Stimulated activated CD8-positive, alpha-beta memory T cell treated with anti-CD3 and anti-CD28 coated beads, Interleukin-7, amount 100 ng/mL, for 1 hour (primary cell): ENCODE measurements at places on chromosomes 11 and 22.

- no peak for DNase-seq
Measured at GRCh38 chr11:9001736-9002135, 2.1 kb downstream of the NRIP3 start.

DNA sequence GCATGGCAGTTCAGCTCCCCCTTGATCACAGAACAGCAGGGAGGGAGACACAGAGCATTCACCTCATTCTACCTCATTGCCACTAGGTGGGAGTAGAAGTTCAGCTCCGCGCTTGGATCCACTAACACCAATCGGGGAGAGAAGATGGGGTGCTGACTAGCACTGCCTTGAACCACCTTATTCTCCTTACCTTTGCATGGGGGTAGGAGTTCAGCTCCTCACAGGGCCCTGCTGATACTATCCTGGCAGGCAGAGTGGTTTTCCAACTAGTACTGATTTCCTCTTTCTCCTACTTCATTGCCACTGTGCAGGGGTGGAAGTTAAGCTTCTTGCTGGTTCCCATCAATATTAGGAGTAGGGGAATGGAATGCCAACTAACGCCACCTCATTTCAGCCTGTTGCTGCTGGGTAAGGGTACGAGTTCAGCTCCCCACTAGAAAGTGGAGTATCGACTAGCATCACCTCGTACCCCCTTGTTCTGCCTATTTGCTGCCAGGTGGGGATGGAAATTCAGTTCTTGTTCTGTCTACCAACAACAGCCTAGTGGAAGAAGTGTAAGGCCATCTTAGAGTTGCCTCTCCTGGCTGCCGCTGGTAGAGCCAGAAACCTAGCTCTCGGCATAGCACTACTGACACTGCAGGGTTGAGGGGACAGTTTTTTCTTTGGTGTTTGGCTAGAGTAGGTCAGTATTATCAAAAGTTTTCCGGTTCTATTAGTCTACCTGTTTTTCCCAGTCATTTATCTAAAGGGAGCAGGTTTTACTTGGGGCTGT lies 550.9 kb upstream of the CCDC90B start:
- no peak for DNase-seq

DNA sequence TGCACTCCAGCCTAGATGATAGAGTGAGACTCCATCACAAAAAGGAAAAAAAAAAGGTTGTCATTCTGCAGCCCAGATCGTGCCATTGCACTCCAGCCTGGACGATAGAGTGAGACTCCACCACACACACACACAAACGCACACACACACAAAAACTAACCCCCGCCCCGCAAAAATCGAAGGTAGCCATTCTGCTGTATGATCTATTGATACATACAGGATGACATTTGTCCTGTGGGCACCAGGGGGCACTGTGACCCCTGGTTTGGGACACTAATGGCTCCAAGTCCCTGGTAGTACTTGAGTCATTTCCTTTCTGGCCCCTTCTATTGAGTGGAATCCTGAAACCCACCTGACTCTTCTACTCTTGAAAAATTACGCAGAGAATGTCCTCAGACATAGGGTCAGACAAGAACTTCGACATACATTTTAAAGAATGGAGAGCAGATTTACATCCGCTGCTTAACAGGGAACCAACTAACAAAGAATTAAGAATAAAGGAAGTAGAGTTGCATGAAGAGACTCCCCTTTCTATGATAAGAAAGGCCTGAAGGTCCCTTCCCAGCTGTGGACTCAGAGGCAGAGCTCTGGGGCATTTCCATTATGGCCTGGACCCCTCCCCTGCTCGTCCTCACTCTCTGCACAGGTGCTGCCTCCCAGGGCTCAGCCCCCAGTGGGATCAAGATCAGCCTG lies 35.0 kb upstream of the PRAME start:
- DNase-seq: peak; percentile 32

GRCh38 chr11:128917144-128917724 lies 25.4 kb downstream of the TP53AIP1 start:
- no peak for DNase-seq

- no peak for DNase-seq
Measured at GRCh38 chr11:35418282-35419183, 825 bp downstream of the SLC1A2 start.

DNA sequence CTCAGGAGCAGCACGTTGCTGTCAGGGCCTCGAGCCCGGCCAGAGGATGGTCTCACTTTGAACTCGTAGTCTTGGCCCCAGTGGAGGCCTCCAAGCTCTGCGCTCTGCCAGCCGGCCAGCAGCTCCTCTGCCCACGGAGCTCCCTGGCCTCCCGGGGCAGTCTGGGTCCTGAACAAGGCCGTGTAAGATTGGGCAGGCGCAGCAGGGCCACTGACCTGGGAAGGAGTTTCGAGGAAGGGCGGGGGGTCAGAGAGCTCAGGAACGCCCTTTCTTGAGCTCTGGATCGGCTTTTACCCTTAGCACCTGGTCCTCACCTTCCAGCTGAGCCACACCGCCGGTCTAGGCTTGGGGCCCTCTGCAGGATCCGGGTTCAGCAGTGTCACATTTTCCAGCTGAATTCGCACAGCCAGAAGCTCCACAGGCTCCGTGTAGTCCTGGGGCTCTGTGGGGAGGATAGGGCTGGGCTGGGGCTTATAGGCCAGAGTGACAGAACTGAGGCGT lies 2.1 kb downstream of the ROBO4 start:
- DNase-seq: no peak

- no peak for DNase-seq
Measured at GRCh38 chr11:93654226-93654625, 7.3 kb upstream of the CEP295 start.

DNA sequence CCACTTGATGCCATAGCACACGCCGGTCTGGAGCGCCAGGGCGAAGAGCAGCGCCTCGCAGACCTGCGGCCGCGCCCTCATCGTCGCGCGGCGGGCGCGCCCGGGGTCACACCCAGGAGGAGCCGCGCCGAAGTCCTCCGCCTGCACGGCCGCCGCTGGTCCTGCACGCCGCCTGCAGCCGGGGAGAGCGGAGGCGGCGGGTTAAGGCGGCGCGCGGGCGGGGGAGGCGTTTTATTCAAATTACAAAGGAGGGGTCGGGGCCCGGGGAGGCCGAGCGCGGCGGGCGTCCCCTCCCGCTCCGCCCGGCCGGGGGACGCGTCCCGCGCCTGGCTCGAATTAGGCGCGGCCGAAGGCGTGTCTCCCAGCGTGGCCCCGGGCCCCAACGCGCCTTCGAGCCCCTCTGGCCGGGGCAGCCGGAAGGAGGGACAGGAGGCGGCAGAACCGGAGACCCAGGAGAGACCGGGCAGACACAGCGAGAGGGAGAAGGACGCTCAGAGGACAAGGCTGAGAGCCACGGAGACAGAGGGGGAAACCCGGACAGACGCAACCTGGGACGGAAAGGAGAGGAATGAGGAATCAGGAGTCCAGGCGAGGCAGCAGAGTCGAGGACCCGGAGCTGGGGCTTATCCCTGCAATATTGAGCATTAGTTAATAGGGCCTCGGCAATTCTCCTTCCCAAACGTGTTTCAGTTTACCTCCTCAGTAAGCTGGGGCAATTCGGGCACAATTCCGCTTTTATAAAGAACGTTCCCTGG lies at the start of gene WNT11:
TSS of gene WNT11 (minus strand) at position 176 of the 755 bp plus-strand sequence. CDS start at position 81, 95 bp downstream.
- DNase-seq: no peak

DNA sequence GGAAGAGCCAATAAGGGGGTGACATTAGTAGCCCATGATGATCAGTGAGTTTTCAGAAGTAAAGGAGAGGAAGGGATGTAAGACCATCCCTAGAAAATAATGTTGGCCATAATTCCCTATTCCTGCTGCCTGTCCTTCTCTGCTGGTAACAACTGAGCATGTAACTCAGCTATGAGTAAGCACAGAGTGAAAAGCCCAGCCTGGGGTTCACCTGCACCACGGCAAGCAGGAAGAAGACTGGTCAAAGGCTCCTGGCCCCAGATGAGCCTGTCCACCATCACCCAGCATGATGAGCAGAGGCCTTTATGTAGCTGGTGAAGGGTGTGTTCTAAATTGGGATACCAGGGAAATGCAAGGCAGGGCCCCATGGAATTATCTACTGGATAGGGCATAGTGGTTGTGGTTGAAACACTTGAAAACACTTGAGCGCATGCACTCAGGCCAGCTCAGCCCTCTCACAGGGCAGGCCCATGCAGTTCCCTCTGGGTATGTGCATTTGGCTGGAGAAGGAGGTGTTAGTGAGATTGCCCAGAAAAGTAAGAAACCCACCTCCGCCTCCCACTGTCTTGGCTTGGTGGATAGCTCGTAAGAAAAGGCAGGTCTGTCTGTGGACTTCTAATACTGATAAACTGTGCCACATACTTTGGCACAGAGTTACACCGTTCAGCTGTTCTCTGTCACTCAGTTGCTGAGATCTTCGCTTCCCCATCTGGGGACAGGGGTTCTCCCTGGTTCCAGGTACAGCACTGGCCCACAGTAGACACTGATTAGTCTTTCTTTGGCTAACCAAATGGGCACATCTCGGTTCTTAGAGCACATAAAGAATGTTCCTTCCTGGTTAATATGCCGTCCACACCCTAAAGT lies 86.8 kb downstream of the AMOTL1 start:
- DNase-seq: no peak

GRCh38 chr11:72924568-72925190 lies 110.5 kb downstream of the ATG16L2 start:
- DNase-seq: no peak

DNA sequence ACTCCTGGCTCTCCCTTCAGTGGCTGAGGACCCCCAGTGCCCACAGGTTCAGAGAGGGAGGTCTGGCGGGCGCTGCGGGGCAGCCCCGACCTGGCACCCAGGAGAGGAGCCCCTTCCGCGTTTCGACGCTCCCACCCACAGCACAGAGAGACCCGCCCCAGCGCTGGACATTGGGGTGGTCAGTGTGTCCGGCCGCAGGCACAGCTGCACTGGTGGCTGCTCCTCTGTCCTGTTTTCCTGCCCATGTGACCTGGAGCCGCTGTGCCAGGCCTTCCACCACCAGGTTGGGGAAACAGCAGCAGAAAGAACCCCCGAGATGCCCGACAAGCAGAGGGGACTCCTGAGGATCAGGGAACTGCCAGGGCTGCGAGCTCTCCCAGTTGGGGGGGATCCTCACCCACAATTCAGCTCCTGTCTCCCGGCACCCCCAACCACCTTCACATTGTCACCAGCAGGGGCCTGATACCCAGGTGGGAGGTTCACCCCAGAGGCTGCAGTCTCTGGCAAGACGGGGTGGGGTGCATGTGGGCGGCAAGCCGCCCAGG lies 13.6 kb downstream of the KRTAP5-5 start:
- DNase-seq: no peak

DNA sequence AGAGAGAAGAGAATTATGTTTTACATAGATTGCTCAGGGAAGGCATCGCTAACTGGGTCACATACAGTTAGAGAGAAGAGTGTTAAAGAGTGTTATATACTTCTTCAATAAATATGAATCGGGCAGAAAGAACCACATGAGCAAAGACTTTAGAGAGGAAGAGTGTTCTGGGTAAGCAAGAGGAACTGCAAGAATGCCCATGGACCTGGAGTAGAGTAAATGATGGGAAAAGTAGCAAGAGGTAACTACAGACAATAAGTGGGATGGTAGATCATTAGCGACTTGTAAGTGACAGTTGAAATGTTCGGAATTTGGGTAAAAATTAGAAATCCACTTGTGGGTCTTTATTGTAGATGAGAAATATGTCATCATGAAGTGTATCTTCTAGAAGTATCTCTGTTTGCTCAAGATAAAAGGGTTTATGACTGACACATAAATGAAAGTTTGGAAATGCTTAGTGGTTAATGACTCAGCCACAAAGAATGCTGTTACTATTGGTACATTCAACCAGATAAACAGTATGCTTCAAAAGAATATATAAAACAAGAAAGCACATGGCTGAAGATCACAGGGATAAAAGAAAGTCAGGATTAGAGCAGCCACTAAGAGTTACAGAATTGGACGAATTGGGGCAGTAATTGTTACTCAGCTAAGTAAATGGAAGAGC lies 229.3 kb downstream of the CASP12 start:
- no peak for DNase-seq

GRCh38 chr11:47139878-47140277 lies 36.8 kb downstream of the ARFGAP2 start:
- DNase-seq: no peak

DNA sequence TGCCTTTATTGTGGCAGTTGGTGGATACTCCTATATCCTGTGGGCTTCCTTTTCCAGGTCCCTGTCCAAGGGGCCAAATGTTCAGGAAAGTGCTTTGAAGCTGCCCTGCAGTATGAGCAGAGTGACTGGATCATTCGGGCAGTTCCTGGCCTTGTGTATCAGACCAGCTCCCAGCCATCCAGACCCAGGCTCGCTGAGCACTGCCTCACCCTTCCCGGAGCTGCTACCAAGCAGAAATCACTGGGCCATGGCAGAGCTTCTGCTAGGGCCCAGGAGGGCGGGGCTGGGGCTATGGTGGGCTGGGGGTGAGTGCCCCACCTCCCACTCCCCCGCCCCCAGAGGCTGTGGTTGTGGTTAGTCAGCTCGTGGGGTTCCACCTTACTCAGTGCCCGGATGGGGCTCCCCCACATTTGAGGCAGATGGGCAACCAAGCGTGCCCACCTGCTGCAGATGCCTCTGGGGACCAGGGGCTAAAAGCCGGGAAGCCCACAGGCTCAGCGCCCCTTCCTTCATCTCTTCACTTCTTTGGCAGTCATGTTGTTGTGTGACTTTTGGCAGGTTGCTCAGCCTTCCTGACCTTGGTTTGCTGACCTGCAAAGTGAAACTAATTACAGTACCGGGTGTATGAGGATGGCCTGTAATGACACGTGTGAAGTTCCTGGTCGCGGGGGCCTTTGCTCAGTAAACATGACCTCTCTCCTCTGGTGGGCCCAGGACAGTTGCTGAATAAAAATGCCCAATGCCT lies 2.1 kb upstream of the LRRC32 start:
- DNase-seq: no peak

DNA sequence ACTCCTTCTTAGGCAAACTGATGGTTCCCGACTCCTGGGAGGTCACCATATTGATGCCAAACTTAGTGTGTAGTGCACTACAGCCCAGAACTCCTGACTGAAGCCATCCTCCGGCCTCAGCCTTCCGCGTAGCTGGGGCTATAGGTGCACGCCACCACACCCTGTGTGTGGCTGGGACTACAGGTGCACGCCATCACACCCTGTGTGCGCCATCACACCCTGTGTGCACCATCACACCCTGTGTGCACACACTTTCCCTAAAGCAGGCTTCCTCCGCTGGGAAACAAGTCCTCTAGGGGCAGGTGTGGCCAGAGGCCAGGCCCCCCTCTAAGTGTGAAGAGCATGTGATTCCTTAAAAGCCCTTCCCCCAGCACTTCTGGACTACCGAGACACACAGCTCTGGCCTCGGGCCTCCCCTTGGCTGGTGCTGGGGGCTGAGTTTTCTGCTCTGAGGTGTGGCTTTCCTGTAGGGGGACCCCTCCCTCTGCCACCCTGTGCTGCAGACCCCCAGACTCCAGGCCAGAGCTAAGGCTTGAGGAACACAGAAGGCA lies 81.7 kb downstream of the BCR start:
- no peak for DNase-seq

DNA sequence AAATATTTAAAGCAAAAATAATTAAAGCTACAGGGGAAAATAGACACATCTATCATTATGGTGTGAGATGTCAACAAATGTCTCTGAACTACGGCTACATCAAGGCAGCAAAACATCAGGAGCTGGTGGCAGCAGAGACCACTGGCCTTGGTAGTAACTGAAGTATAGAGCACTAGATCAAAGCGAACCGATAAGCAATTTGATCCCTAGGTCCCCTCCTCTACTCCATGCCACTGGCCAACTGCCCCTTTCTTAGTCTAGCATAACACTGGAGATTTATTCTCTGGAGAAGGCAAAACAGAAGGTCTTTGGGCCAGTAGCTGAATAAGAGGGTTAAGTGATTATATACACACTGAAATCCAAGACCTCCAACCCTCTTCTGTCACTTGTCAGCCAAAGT lies 13.6 kb upstream of the RAB3IL1 start:
- no peak for DNase-seq

GRCh38 chr22:37778370-37779009 lies 29.2 kb upstream of the GCAT start:
- DNase-seq: no peak

GRCh38 chr11:133638921-133639320 lies 106.6 kb upstream of the OPCML start:
- DNase-seq: no peak
